ENCODE measurements at places on chromosomes 6 and 20.
A peak's percentile ranks its signal among the peaks of the same experiment; 100 is the strongest.

GRCh38 chr20:51085769-51086168 is 62.9 kb upstream of the KCNG1 start:
- DNase-seq: no peak

GRCh38 chr6:169912266-169913095 is 161.1 kb downstream of the ERMARD start:
- no peak for DNase-seq

DNA sequence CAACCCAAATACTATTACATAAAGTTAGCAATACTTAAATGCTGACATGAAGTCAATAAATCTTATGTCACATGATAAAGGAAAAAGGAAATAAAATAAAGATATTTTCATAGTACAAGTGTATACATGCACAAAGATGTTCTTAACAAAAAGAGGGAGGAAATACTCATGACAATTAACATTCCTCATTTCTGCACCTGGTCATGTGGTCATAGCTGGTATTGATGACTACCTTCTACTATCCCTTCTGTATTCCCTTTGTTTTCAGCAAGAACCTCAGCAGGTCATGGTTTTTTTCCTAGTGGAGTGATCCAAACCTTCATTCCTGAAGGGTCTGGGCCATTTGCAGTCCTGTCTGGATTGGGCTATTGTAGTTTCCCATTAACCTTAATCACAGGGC is 43.5 kb upstream of the FYN start:
- no peak for DNase-seq

GRCh38 chr20:9368893-9369292 is 145.5 kb upstream of the LAMP5 start:
- no peak for DNase-seq

DNA sequence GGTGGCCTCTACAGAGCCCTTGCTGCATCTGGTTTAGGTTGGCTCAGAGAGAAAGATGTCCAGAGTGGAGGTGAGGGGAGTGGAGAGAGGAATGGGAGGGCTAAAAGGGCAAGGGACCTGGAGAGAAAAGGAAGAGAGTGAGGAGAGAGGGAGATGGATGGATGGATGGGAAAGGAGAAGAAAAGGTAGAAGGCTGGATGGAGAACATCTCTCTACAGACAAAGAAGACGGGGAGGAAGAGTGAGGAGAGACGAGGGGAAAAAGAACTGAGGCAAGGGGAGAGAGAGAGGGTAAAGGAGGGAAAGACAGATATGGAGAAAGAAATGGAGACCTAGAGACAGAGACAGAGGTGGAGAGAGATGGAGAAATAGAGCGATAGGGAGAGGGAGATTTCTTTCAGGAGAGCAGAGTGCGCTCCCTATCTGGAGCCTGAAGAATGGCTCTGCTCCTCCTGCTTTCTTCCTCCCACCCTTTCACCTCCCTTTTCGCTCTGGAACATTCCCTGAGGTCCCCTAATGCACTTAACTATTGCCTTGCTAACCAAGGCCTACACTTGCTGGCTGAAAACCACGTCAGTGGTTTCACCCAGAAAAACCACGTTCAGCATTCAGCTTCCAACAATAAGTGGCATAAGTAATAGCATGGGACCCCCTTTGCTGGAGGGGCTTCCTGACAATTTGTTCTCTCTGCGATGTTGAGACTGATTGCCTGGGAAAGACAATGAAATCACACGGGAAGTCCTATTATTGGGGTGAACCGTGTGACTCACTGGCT is 286.3 kb downstream of the CDH26 start:
- no peak for DNase-seq

GRCh38 chr6:41100871-41101287 is 28.1 kb downstream of the NFYA start:
- DNase-seq: peak; percentile 14

Data from stimulated activated naive CD4-positive, alpha-beta T cell treated with Interleukin-2 at 50 U/mL for 16 hours (primary cell).